ENCODE measurements at places on chromosomes 3 and 15.

GRCh38 chr3:138271189-138271794 lies 58.4 kb downstream of the NME9 start:
- DNase-seq: no peak

- DNase-seq: no peak
Measured at GRCh38 chr15:66496951-66497501, 536 bp downstream of the SNAPC5 start.

- DNase-seq: no peak
Measured at GRCh38 chr3:157844216-157844615, 262.0 kb downstream of the SHOX2 start.

DNA sequence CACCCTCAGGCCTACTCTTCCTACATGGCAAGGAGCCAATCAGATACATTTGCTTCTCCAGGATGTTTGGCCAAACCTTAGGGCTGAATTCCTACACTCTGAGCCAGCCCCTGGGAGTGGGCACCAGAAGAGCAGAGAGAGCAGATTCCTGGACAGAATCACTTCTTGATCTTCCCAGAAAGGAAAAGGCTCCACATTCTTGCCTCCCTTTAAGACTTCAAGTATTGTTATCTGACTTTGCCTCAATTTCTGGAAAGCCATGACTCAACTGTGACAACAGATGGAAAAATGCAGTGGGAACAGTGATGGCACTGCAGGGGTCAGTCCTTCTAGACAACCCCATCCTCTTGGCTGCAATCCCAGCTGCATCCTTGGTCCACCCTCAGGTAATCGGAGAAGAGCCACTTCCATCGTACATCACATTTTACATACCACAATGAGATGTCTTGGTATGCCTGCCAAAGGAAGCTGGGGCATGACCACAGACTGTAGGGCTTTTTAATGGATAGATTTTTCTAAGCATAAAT lies 21.0 kb downstream of the SLCO2A1 start:
- DNase-seq: peak; percentile 65

- no peak for DNase-seq
Measured at GRCh38 chr3:26630669-26631389, 8.3 kb downstream of the LRRC3B start.

GRCh38 chr15:94061041-94061440 lies 170.3 kb upstream of the MCTP2 start:
- no peak for DNase-seq

DNA sequence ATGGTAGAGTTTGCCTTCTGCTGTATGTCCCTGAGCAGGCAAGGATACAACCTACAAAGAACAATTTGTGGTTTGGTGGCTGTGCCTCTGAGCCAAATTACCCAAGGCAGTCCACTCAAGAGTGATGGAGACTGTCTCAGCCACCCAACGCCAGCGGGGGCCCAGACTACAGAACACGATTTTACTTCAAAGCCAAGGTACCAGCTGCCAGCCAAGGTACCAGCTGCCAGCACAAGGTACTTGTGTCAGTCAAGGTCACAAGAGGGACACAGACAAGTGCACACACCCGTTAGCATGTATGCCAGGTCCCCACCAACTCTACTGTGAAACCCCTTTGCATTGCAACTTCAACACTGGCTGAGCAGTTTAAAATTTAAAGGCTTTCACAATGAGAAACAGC lies 23.5 kb downstream of the COLQ start:
- no peak for DNase-seq

- DNase-seq: no peak
Measured at GRCh38 chr3:168939651-168940238, 723.8 kb downstream of the MECOM start.

- DNase-seq: no peak
Measured at GRCh38 chr3:197286678-197287077, 11.7 kb downstream of the DLG1 start.

DNA sequence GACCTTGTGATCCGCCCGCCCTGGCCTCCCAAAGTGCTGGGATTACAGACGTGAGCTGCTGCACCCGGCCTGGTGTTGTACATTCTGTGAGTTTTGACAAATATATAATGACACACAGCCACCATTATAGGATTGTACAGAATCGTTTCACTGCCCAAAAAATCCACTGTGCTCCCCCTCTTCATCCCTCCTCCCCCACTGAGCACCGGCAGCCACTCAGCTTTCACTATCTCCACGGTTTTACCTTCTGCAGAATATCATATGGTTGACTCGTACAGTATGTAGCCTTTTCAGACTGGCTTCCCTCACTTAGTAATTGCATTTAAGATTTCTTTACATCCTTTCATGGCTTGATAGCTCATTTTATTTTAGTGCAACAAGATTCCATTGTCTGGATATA lies 56.7 kb upstream of the ATP13A3 start:
- DNase-seq: no peak
